Activated T-helper 17 cell treated with anti-CD3 and anti-CD28 coated beads, Interleukin-2, amount 50 U/mL, for 72 hours (primary cell): ENCODE measurements at places on chromosomes 11 and 22.

DNA sequence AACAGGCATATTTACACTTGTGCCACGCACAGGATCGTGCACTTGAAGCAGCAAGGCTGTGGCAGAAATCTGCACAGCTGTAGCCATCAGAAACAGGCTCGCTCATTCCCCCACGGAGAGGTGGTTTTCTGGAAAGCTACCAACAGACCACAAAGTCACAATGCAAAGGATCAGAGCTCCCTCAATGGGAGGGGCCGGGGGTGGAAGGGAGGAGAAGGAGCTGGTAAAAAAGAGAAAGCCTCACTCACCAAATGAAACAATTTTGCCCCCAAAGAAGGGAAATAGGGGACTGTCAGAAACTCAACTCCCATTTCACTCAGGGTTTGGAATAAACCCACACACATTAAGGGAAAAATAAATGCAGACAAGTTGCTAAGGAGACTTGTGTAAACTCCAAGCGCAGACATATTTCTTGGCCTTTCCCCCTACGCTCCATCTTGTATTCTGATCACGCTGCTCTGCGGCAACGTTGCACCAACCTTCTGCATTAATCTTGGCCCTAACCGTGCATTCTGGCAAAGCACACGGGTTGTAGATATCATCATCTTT is 43.2 kb upstream of the BLID start:
- ATAC-seq = no peak

GRCh38 chr11:3188496-3189195 is 23.5 kb upstream of the OSBPL5 start:
- no peak for ATAC-seq

GRCh38 chr22:17303840-17304779 is 65.2 kb upstream of the CECR2 start:
- peak; percentile 97 for ATAC-seq

DNA sequence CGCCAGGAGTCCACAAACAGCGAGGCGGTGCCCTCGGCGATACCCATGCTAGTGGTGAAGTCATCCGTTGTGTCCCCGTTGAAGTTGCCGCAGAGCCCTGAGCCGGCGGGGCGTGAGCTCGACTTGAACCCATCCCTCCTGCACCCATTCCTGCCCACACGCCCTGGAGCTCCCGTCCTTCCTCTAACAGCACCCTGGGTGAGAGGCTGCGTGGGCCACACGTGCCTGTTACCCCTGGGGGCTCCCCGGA is 8.3 kb downstream of the MUC6 start:
- no peak for ATAC-seq

DNA sequence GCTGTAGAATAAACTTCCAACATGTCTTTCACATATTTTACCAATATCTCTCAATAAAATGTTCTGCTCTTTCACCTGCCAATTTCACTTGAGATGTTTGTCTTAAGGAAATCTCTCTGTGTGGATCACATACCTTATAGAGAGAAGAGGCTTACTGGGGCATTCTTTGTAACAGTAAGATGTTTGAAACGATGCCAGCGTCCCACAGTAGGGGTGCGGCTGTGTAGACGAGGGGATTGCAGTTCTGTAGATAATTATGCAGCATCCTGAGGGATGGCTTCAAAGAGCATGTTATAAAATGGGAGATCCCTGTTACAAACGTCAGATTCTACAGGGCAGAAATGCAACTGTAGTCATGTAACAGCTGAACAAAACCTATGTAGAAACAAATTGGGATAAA is 200.0 kb downstream of the TBC1D22A start:
- no peak for ATAC-seq

GRCh38 chr11:129042503-129042902 is 99.8 kb upstream of the TP53AIP1 start:
- ATAC-seq = no peak

DNA sequence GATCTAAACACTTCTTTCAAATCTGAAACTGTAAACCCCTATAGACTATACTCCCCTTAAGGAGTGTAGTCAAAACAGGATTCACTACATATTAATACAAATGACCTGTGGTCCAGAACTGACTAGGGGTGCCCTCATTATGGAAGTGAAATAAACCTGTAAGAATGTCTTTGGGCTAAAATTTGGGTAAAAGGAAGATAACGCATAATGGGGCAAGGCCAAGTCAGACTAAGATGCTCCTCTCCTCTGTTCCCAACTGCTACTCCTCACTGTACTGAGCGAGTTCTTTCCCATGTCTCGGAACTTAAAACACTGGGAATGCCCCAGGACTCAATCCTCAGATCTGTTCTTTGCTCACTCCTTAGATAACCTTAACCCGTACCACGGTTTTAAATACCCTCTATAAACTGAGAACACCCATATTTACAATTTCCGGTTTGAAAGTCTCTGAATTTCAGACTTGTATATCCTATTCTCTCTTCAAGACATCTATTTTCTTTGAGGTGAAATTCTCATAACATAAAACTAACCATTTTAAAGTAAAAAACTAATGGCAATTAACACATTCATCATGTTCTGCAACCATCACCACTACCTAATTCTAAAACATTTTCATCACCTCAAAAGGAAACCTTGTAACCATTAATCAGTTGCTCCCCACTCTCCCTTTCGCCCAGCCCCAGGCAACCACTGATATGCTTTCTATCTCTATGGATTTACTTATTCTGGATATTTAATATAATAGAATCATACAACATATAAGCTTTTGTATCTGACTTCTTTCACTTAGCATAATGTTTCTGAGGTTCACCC is 4.0 kb downstream of the THAP12 start:
- peak; percentile 3 for ATAC-seq

DNA sequence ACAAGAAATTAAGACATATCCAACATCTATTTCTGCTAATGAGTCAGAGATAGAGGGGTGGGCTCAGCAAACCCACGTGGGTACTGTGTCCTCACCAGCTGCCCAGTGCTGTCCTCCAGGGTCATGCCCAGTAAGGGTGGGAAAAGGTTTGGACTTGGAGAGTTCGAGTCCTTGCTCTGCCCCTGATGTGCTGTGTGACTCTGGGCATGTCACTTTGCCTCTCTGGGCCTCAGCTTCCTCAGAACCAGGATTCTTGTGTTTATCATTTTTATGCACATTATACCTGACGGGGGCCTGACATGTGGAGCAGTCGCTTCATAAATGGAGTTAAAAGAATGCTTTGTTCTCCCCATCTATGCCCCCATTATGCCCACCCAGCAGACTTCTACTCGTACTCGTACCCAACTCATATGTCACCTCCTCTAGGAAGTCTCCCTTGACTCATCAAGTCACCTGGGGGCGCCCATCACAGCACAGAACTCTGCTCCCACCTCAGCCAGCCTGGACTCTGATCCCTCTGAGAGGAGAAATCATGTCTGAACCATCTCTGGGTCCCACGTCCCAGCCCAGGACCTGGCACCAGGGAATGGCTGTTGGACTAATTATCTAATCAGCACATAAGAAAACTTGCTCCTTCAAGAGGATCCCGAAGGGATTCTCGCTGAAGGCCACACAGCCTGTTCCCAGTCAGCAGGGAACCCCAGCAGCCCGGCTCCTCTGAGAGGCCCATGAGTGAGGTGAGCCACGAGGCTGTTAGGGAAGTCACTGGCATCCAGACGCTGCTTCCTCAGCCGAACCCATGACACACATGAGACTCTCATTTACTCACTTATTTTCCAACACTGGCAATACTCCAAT is 38.7 kb upstream of the TSKU start:
- ATAC-seq = no peak

DNA sequence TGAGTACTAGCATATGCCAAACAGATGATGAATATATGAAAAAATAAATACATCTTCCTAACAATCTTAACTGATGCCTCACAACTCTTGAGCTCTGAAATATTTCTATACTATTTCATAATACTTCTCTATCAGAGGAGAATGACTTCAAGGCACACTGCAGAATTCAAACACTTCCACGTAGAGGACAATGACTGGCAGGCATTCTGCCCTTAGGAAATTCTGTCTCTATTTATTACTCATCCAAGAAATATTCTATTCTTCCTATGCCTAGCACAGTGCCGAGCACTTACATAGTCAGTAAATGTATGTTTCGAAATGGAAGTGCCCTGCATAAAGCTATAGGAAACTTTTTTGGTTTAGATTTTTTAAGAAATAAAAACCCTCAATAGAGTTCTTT is 809.1 kb downstream of the DLG2 start:
- no peak for ATAC-seq
